ENCODE measurements at places on chromosomes 1 and 21.

- DNase-seq, result no peak
Observed at GRCh38 chr1:169527001-169527400, 41.3 kb upstream of the SLC19A2 start.

GRCh38 chr1:15339570-15339969, 70.1 kb upstream of the EFHD2 start:
- no peak for DNase-seq

- DNase-seq, result no peak
Observed at GRCh38 chr1:215502081-215502480, 65.0 kb upstream of the KCTD3 start.

DNA sequence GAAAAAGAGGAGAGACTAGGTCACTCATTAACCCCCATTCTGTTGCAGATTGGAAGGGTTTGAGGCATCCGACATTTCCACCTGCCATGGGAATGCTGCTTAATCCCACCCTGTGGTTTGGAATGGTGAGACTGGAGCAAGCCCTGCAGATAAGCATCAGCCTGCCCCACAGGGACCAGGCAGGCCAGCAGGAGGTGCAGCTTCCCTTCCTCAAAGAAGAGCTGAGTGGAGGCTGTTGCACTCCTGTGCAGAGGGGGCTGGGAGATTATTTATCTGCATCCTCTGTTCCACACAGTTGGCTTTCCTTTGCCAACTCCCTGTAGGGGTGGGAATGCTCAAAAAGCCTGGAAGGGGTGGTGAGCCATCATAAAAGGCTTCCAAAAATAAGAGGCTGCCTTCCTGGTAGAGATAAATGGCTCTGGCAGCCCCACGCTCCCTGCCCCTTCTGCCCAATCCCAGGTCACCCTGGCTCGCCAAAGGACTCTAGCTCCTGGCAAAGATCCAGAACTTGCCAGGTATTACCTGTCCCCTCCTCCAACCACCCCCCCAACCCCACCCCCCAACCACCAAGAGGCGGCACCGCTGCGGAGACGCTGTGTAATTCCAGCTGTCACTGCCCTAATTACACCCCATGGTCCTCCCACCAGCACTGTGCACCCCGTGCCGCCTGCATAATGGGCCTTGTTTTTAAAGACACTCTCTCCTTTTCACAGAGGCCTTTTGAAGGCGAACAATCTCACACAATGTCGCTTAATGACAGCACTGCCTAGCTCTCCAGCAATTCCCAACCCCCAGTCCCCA, 83.0 kb upstream of the ZC3H12A start:
- DNase-seq, result peak; percentile 56

DNA sequence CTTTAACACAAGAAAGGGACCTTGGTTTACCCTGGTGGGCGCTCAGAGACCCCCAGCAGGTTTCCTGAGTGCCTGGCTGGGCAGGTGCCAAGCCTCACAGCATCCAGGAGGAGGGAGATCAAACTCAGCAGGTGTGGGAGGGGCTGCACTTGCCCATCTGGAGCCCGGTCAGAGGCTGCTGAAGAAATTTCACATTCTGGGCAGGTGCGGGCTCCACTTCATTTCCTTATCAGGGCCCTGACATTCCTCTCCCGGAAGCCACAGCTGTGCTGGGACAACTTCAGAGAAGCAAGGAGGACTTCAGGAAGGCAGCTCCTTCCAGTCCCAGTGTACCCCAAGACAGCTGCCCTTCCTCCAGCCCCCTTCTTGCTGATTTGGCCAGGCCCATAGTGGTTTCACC, 82.9 kb downstream of the ITPKB start:
- DNase-seq, result no peak

DNA sequence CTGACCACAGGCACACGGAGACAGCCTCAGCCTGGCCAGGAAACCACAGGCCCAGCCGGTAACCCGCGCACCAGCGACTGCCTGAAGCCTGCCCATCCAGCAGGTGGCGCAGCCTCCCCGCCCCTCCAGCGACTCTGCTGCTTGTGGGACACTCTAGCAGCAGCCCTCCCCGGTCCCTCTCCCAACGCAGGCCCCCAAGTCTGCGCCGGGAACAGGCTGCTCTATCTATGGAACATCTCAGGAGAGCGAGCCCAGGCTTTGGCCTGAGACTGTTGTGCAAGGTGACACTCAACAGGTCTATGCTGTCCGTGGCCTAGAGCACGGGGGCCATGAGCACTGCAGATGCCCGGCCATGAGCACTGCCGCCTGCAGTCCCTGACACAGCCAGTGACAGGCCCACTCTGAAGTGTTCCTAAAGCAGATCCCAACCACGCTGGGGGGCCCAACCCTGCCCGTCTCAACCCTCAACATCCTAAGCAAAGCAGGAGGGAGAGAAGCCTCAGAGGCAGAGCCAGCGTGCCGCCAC, 28.4 kb downstream of the WDR4 start:
- no peak for DNase-seq

DNA sequence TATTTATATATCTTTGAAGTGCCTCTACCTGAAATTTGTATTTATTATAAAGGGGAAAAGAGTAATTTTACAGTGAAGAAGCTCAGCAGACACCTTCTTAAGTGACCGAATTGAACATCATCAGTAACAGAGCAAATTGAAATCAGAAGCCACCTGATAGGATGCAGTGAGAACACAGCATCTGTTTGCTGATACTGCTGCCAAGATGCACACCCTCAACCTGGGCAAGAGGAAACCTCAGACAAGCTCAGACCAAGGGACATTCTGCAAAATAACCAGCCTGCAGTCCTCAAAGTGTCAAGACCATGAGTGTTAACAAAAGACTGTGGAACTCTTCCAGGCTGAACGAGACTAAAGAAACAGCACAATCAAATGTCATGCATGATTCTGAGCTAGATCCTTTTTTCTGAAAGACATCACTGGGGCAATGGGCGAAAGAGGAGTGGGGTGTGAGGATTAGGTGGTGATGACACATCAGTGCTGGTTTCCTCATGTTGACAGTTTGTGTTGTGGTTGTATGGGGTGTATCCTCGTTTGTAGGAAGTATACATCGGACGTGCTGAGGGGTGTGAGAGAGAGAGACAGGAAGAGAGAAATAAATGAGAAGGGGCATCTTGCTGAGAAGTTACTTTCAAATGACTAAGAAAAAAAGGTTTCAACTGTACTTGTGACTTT, 103.7 kb downstream of the ABCA4 start:
- DNase-seq, result no peak

GRCh38 chr1:65292861-65293593, 16.3 kb upstream of the DNAJC6 start:
- no peak for DNase-seq

DNA sequence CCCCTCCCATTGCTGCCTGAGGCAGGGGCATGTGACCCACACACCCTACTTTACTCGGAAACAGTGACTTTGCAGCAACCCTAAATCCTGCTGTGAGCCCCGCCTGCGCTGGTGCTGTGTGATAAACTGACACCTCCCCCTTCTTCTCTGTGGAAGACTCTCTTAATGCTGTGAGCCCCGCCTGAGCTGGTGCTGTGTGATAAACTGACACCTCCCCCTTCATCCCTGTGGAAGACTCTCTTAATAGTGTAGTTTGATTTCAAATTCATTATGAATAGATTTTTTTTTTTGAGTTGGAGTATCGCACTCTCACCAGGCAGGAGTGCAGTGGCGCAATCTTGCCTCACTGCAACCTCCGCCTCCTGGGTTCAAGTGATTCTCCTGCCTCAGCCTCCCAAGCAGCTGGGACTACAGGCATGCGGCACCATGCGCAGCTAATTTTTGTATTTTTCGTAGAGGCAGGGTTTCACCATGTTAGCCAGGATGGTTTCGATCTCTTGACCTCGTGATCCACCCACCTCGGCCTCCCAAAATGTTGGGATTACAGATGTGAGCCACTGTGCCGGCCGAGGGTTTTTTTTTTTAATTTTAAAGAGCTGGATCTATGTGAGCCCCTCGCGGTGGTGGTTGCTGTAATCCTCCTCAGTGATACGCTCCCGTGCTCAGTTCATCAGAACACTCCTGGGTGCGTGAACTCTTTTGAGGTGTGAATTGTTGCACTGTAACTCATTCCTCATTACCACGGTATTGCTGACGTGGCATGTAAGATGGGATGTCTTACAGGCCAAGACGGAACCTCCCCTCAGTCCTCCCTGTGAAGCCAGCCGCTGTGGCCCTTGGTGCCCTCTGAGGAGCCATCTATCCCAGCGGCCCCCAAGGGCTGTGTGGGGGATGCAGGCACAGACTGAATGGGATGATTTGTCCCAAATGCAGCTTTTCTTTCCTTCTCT, 60.3 kb downstream of the GALNT2 start:
- no peak for DNase-seq

GRCh38 chr1:232987046-232987773, 36.8 kb downstream of the NTPCR start:
- no peak for DNase-seq

GRCh38 chr1:180135535-180135934, 19.1 kb upstream of the QSOX1 start:
- DNase-seq, result no peak

GRCh38 chr1:173056365-173056764, 5.6 kb upstream of the TNFSF18 start:
- DNase-seq, result no peak

GRCh38 chr1:187951817-187952216, 1123.1 kb downstream of the PLA2G4A start:
- DNase-seq, result no peak

DNA sequence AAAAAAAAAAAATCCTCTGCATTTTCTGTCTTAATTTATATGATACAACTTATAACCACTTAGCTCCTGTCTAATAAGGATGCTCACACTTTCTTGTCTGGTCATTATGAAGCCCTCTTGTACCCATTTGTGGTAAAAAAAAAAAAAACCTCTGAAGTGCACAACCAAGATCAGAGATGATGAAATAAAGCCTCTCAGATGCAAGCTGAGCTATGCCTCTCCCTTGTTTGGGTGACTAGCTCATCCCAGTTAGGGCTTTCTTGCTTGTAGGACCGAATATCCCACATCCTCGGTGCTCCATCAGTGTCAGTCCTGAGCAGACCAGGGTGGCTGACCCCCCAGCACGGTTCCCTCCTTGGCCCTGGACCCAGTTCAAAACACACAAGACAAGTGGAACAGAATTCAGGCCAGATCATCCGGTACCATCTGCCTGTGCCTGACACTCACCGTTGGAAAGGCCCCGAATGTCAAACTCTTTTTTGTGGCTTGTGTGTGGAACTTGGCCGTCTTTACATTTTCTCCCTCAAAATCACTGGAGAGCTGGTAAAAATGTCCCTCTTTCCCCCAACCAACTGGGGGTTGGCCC, 6.3 kb upstream of the SELENON start:
- DNase-seq, result no peak

DNA sequence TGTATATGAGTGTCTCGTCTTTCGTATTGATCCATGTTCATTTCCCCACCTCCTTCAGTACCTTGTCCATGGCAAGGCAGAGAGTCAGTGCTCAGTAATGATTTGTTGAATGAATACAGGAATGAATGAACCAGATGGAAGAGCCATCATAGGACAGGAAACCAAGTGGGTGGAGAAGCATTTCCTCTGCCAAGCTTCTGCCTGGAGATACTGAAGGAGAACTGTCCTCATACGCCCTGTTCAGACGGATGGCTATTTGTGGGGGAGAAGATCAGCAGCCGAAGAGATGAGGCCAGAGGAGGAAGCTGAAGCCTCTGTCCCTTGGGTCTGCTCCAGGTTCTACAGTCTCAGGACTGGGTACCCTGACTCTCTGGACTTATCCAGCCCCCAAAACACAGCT, 5.8 kb downstream of the FAM43B start:
- no peak for DNase-seq

- no peak for DNase-seq
Observed at GRCh38 chr1:201593200-201593921, 54.4 kb downstream of the NAV1 start.

DNA sequence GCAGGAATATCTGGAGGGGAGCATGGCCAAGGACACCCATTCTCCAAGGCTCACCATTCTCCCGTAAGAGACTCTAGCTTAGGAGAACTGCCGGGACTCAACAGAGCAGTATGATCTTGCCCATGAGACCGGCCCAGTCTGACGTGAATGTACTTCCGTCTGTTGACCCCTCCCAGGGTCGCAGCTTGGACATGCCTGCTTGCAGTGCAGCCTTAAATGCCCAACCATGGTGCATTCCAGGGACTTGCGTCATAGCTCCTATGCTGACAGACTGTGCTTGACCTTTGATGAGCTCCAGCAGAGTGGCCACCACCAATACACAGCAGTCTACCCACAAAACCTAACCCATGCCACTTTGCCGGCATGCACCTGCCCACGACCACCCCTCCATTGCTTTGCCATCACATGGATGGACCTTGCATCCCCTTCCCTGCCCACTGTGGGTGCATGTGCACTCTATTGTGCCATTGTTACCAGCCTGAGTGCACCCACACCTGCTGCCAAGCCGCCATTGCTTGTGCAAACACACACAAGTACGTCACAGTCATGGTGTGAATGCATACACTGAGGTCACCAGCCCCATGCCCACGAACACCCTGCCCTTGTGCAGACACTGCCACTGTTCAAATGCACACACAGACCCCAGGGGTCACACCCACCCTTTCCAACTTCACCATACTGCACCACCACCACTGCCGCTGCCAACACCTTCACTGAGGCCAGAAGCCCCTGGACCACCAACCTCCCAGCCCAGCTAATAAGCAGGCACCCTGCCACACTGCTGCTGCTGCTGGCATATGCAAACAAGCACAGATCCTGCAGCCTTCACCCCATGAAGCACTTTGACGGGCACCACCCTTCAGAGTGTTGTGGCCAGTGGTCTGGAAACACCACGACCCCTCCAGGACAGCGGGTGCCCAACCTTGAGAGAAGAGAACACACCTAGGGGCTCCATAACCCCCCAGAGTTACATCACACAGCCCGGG, 1141.3 kb downstream of the BRINP3 start:
- DNase-seq, result no peak

DNA sequence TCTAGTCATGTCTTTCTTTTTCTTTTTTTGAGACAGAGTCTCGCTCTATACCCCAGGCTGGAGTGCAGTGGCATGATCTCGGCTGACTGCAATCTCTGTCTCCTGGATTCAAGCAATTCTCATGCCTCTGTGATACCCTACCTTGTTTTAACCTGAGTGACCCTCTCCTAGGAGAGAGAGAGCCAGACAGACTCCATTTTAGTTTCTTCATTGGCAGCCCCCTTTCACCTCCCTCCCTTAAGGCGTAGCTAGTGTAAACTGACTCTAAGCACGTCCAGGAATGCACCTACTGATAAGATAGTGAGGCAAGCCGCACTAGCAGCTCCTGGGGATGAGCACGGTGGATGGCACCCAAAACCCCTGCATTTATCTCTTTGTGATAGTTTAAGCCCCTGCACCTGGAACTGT, 5.2 kb upstream of the PKNOX1 start:
- no peak for DNase-seq

GRCh38 chr1:227544067-227545050, 19.0 kb upstream of the ZNF678 start:
- DNase-seq, result no peak

DNA sequence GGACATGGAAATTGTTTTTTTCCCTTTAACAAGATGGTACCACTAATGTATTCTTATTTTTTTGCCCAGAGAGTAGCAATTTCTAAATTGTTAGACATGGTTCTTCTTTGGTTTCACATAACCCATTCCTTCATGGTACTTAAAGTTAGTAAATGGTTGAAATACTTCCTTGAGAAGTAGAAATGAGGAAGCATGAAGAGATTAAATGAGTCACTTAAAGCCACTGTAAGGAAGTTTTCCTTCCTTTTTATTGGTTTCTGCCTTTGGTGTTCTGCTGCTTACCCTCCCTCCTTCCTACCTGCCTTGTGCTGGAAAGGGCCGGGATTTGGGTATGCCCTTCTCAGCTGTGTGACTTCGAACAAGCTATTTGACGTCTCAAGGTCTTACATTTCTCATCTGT, 101.0 kb downstream of the KIF26B start:
- no peak for DNase-seq

Measured in retina (tissue), 1 donor.